ENCODE measurements at places on chromosomes 4 and X.
A peak's percentile ranks its signal among the peaks of the same experiment; 100 is the strongest.

GRCh38 chr4:98558471-98559169, 99.8 kb downstream of the TSPAN5 start:
- DNase-seq, result no peak

- no peak for DNase-seq
Observed at GRCh38 chr4:128284317-128284716, 3.3 kb downstream of the PGRMC2 start.

DNA sequence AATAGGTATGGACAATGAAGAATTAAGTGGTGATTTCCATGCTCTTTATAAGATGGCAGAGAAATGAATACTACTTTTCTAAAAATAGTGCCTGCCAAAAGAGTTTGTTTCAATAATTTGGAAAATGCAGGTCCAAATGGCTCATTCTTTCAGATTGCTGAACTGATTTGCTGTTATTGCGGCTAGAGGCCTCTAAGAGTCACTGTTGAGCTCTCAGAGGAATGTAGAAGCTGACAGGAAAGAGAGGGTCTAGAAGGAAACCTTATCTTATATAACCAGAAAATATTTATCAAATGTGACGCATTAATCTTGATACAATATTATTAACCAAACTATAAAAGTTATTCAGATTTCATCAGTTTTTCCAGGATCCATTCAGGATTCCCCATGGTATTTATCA, 65.7 kb upstream of the PAGE1 start:
- DNase-seq, result no peak

- no peak for DNase-seq
Observed at GRCh38 chr4:180913750-180914149, 1329.5 kb upstream of the TENM3 start.

GRCh38 chrX:23980011-23980441, 47.0 kb downstream of the KLHL15 start:
- no peak for DNase-seq

- DNase-seq, result peak; percentile 75
Observed at GRCh38 chr4:118154649-118155048, 120.4 kb downstream of the NDST3 start.

- DNase-seq, result no peak
Observed at GRCh38 chr4:20529691-20530090, 170.6 kb upstream of the PACRGL start.

Data from HFF-Myc (cell line).